Neural crest cell (in vitro differentiated cells): ENCODE measurements at places on chromosomes 1 and 21. TPM values are rescaled to one million over a fixed set of nuclear protein-coding genes. Genes with fewer than 3 reads are reported as not detected.

C1orf116 gene
- 0.30 and 0.37 TPM in 2 replicates for total RNA-seq

UBE4B gene
- total RNA-seq, result 72.8 and 74.4 TPM in 2 replicates

FLG2 gene
- total RNA-seq, result not detected in 2 replicates

LCE1D gene
- not detected in 2 replicates for total RNA-seq

BMP8B gene
- 1.2 and 1.4 TPM in 2 replicates for total RNA-seq

TMEM81 gene
- 5.4 and 6.7 TPM in 2 replicates for total RNA-seq

NEGR1 gene
- 0.58 and 1.1 TPM in 2 replicates for total RNA-seq

ROR1 gene
- total RNA-seq, result 10.8 and 11.0 TPM in 2 replicates

CYP4A22 gene
- total RNA-seq, result not detected in 2 replicates

DFFB gene
- 11.3 and 13.1 TPM in 2 replicates for total RNA-seq
